Peyer's patch (tissue), 4 donors: ENCODE measurements at places on chromosomes 12 and 14. TPM values are rescaled to one million over a fixed set of nuclear protein-coding genes. Genes with fewer than 3 reads are reported as not detected.
A peak's percentile ranks its signal among the peaks of the same experiment; 100 is the strongest.

Gene G2E3
- 7.5 TPM for total RNA-seq

Gene CACNA2D4
- total RNA-seq: 9.9 TPM

Gene OAS2
- total RNA-seq: 1.3 TPM

Gene DPPA3
- not detected for total RNA-seq

Gene CDCA3
- 47.5 TPM for total RNA-seq

Gene OR6C3
- not detected for total RNA-seq

GRCh38 chr12:12024911-12025682, 45.6 kb upstream of the BCL2L14 start:
- no peaks in the 10 kb centered on the region for H3K27me3 ChIP-seq
- H3K4me1 ChIP-seq: peaks cover 6% of the 10 kb centered on the region
- no peak for DNase-seq
- peak overlapping the region; percentile 27 for H3K27ac ChIP-seq

GRCh38 chr12:48788854-48789775, at the start of gene ADCY6:
Gene ADCY6 (minus strand): TSS chr12:48789089. CDS start chr12:48783434, 5,655 bp downstream.
- H3K36me3 ChIP-seq: no peaks in the 10 kb centered on the region
- H3K4me1 ChIP-seq: peaks cover 26% of the 10 kb centered on the region
- H3K4me3 ChIP-seq: peak within 1 kb of the TSS; percentile 91
- no peak for DNase-seq
- H3K27me3 ChIP-seq: no peaks in the 10 kb centered on the region

GRCh38 chr12:120835657-120836056, 68.5 kb downstream of the SPPL3 start:
- no peak overlapping the region for H3K4me3 ChIP-seq
- H3K36me3 ChIP-seq: no peaks in the 10 kb centered on the region
- no peaks in the 10 kb centered on the region for H3K4me1 ChIP-seq
- no peak for DNase-seq
- H3K27ac ChIP-seq: no peak overlapping the region

- H3K27me3 ChIP-seq: no peaks in the 10 kb centered on the region
- H3K4me3 ChIP-seq: no peak overlapping the region
- DNase-seq: peak; percentile 52
- H3K4me1 ChIP-seq: no peaks in the 10 kb centered on the region
Observed at GRCh38 chr12:49358483-49359141, 8.7 kb upstream of the SPATS2 start.

GRCh38 chr14:58701156-58701555, 63.4 kb downstream of the DACT1 start:
- no peak for DNase-seq
- H3K4me1 ChIP-seq: no peaks in the 10 kb centered on the region
- no peaks in the 10 kb centered on the region for H3K27me3 ChIP-seq
- no peak overlapping the region for H3K27ac ChIP-seq
- H3K4me3 ChIP-seq: no peak overlapping the region

DNA sequence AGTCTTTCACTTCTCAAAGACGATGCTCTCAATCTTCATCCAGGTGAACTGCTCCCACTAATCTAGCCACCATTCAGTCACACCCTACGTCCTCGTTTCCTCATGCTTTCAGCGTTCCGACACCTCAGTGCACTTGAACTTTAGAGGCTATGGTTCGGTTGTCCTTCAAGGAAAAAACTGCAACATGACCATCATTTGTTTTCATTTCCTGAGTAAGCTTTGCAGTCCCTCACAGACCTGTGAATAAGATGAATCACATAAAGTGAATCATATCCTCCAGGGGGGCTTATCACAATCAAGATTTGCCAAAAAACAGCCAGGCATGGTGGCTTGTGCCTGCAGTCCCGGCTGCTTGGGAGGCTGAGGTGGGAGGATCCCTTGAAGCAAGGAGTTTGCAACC, 80.2 kb downstream of the TMCC3 start:
- H3K27me3 ChIP-seq: no peaks in the 10 kb centered on the region
- no peaks in the 10 kb centered on the region for H3K36me3 ChIP-seq
- DNase-seq: peak; percentile 6
- no peak overlapping the region for H3K4me3 ChIP-seq
- no peaks in the 10 kb centered on the region for H3K4me1 ChIP-seq

DNA sequence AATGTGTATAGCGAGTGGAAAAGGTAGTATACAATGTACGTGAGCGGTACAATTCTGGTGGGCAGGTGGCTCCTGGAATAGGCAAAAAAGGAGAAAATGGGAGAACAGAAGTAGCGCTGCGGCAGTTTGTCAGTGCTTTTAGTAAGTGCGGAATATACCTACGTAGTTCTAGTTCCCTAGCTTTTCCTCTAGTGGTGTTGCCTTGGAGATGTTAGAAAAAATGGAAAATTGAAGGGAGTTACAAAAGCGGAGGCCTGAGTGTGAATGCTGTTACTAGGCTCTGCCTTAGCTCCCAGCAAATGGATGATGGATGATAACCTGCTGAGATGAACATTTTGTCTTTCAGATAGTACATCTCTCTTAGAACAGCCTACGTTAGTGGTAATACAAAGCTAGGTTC, 1.1 kb downstream of the TTC8 start:
- no peak overlapping the region for H3K4me3 ChIP-seq
- no peaks in the 10 kb centered on the region for H3K27me3 ChIP-seq
- no peak for DNase-seq
- no peaks in the 10 kb centered on the region for H3K36me3 ChIP-seq
- H3K4me1 ChIP-seq: no peaks in the 10 kb centered on the region

GRCh38 chr12:126093908-126094307, 1028.7 kb downstream of the AACS start:
- H3K4me3 ChIP-seq: no peak overlapping the region
- DNase-seq: no peak
- H3K27me3 ChIP-seq: no peaks in the 10 kb centered on the region
- H3K36me3 ChIP-seq: no peaks in the 10 kb centered on the region
- no peaks in the 10 kb centered on the region for H3K4me1 ChIP-seq
